ENCODE measurements at places on chromosomes 16 and 17. TPM values are rescaled to one million over a fixed set of nuclear protein-coding genes. Genes with fewer than 3 reads are reported as not detected.
A peak's percentile ranks its signal among the peaks of the same experiment; 100 is the strongest.

Gene PSMC3IP
- polyA plus RNA-seq: 2.2 TPM

Gene NUPR1
- polyA plus RNA-seq: 106 TPM

Gene KRTAP9-8
- not detected for polyA plus RNA-seq

Gene TEX19
- not detected for polyA plus RNA-seq

Gene KCNG4
- polyA plus RNA-seq: not detected

Gene KRTAP3-2
- not detected for polyA plus RNA-seq

Gene AANAT
- polyA plus RNA-seq: not detected

Gene ATXN7L3
- 31.0 TPM for polyA plus RNA-seq

Gene VMP1
- 60.7 TPM for polyA plus RNA-seq

Gene PRAC2
- not detected for polyA plus RNA-seq

Gene NPIPB2
- 6.3 TPM for polyA plus RNA-seq

DNA sequence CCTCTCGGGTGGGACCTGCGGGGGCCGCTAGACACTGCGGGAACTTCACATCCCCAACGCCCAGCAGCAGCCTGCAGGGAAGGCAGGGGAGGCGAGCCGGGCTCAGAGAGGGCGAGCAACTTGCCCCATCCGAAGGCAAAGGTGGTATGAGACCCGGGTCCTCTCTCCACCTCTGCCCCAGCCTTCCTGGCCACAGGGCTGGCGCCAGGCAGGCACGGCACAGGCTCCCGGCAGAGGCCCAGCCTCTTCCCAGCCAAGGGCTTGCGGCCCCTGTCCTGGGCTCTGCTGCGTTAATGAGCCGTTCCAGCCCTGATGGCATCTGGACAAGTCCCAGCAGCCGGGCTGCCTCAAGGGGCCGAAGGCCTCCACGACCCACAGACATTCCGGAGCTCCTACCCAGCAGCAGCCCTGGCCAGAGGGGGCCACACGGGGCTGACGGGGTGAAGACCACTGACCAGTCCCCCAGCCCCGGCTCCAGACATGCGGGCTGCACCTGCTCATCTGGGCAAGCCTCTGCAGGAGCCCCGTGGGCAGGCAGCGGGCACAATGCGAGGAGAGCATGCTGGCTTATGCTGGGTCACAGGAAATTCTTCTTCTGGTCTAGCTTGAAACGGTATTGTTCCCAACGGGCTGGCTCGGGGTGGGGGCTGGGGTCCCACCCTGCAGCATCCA lies 1.2 kb upstream of the HS3ST6 start:
- DNase-seq: peak; percentile 35

GRCh38 chr16:89142474-89143195 lies 28.9 kb upstream of the CDH15 start:
- DNase-seq: no peak

GRCh38 chr16:58661199-58661830 lies 23.3 kb downstream of the SLC38A7 start:
- peak; percentile 45 for DNase-seq

DNA sequence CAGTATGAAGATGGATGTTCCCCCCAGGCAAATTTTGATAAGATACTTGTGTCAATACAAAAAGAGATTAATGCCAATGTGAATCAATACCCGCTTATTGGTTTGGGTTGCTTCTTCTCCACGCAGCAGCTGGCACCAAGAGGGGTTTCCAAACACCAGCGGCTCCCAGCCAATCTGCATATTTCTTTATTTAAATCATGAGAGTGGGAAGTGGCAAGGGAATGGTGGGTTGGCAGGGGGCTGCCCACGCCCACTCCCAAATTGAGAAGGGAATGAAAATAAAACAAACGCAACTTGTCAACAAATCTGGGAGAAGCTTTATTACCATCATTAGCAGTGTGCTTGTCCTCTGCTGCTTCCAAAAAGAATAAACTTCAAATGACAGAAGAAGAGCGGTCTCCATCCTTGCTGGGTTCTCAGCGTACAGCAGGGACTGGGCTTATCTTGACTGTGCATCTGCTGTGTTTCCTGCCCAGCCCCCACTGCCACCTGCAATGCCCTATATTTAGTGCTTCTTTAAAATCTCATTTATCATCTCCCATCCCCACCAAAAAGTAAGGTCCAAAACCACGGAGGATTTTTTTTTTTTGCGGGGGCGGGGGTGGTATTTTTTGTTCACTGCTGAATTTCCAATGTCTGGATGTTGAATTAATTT lies 34.9 kb upstream of the C16orf78 start:
- no peak for DNase-seq

GRCh38 chr17:2611627-2612026 lies 18.2 kb downstream of the PAFAH1B1 start:
- DNase-seq: no peak

DNA sequence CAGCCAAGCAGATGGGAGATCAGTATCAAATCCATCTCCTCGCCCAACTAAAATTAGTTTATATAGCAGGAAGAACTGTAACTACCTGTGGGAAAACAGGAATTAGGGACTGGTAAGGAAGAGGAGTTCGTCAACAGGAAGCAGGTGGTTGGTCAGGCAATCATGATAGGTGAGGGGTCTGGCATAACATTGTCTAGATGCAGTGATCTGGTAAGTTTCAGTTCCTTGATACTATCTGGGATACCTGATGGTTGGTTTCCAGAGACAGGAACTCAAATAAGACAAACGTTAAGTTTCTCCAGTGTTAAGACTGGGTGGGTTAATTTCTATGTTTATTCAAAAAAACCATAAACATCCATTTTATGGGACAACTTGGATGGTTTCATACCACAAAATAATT lies 53.8 kb downstream of the CEP112 start:
- no peak for DNase-seq

- DNase-seq: peak; percentile 98
These were observed 31.3 kb downstream of the MYO18A start for GRCh38 chr17:29148790-29149430.

- no peak for DNase-seq
These were observed 36.5 kb downstream of the IRF8 start for GRCh38 chr16:85935391-85935973.

GRCh38 chr16:4613636-4614570 lies 785 bp downstream of the UBALD1 start:
- DNase-seq: peak; percentile 46

DNA sequence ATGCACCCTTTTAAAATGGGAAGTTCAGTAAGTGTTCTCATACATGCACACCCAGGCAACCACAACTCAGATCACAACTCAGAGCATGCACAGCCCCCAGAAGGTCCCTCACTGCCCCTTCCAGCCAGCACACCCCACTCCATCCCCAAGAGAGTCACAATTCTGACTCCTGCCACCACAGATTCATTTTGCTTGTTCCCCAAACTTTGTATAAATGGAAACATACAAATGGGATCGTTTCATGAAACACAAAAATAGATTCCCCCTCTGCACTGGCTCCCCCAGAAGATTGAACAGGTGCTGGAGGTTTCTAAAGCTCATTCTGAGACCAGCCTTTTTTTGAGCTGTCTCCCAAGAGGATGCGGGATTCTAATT lies 3.3 kb upstream of the TNFRSF13B start:
- no peak for DNase-seq

- no peak for DNase-seq
These were observed 16.8 kb upstream of the ZNF287 start for GRCh38 chr17:16585796-16586195.

GRCh38 chr17:35373534-35373983 lies at the start of gene SLFN11:
Gene SLFN11 (minus strand): TSS chr17:35373621. CDS start chr17:35363807, 9,814 bp downstream.
- peak; percentile 92 for DNase-seq

DNA sequence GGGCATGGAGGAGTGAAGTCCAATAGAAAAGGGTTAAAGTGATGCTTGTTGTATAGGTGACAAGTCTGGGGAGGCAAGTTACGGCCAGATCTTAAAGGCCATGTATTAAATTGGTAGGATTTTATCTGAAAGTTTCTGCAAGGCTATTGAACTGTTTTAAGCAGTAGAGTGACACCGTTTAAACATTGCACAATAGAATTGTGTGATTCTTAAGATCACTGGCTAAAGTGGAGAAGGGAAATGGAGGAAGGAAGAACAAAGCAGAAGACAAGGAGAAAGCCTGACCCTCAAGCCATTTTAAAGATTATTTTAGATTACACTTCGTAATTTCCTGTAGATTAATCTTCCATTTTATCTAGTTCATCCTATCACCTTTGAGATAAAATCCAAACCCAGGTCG lies 5.6 kb upstream of the MPHOSPH6 start:
- DNase-seq: no peak

DNA sequence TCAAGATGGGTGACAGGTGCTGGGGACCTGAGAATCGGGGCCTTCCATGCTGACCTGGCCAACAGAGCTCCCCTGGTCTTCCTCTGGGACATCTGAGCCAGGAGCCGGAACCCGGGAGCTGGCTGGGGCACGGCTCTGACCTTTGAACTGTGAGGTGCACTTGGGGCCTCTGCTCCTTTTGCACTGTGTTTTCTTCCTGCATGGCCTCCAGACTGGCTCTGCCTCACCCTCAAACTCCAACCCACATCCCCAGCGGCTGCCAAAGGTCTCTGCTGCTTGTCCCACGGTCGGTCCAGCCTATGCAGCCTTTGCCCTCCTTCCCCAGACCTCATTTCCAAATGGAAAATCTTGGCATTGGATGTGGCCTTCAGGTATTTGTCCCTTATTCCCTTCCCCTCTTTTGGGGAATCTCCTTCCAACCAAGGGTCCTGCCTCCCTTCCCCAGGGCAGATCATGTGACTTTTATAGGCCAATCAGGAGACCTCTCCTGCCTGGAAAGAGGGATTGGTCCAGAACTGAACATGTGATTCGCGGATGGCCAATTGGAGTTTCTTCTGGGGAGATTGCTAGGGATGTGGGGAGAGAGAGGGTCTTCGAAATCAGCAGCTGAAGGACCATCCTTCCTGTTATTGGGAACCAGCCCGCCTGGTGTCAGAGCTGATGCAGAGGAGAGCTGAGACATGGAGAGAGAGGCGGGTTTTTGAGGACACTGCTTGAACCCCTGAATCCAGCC lies 117.9 kb downstream of the CYLD start:
- no peak for DNase-seq

GRCh38 chr16:19639986-19640421 lies 78.0 kb downstream of the KNOP1 start:
- DNase-seq: no peak
